ENCODE measurements at places on chromosomes 3 and 15.

- DNase-seq: no peak
These were observed 37.2 kb downstream of the UBE2E2 start for GRCh38 chr3:23240171-23240785.

GRCh38 chr3:168097381-168097780 is 1.7 kb upstream of the GOLIM4 start:
- DNase-seq: no peak

DNA sequence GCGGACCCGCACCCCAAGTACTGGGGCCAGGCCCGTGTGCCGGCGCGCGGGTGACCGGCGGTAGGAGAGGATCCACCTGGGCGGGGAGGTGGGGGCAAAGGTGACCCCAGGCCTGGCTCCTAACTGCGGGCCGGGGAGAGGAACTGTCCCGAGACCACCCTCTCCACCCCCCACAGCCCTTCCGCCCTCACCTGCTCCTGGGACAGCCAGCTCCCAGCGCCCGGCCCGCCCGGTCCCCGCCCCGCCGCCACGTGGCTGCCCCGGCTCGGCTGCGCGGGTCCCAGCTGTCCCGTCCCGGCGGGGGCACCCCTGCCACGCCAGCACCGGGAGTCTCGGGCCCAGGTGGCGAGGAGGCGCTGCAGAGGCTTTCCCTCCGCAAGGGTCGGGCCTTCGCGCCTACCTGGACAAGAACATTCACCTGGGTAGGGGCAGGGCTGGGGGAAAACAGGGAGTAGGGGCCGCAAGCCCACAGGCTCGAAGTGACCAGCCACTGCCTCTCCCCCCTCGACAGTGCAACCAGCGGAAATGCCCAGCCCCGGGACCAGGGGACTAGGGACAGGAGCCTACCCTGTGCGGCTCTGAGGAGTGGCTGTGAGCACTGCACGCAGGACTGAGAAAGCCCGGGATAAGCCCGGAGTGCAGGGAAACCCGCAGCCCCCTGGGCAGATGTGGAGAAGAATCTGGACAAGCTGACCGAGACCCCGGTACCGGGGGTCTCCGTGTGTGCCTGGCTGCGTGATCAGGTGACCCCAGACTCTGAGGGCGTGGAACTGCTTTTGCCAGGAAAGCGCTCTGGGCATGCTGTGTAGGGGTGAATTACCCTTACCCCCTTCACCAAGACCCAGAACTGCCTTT is at the start of gene SLC12A8:
Gene SLC12A8, minus strand, starts transcription at position 240 of the 855 bp plus-strand sequence. CDS start 1,399 bp downstream, outside the sequence.
- no peak for DNase-seq

DNA sequence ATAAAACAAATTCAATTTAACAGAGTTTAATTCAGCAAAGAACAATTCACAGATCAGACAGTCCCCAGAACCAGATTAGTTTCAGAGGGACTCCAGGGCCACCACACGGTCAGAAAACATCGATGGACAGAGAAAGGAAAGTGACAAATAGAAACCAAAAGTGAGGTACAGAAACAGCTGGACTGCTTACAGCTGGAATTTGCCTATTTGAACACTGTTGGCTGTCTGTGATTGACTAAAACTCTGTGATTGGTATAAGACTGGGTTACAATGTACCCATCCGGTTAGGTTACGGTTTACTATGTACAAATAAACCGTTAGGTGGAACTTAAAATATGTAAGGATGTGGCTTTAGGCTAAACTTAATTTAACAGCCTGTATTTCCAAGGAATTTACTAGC is 30.3 kb downstream of the MOBP start:
- DNase-seq: no peak

DNA sequence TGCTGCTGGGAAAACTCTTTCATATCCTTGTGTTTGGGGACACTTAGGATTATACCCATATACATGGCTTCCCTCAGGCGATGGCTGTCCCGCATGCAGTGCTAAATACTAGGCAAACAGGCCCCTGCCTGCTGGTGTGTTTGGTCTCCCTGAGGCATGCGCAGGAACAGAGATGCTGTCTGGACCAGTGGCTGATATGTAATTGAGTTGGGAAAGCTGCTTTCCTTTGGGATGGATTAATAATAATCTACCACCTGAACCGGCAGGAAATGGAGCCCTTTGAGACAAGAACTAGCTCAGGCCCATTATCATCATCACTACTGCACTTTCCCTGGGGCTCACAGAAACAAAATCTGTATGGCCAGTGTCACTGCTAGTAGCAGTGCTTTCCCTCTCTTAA is 18.0 kb downstream of the ZDHHC3 start:
- no peak for DNase-seq

- no peak for DNase-seq
These were observed 15.6 kb upstream of the CD47 start for GRCh38 chr3:108106449-108106848.

Measured in chondrocyte (in vitro differentiated cells).